ENCODE measurements at places on chromosomes 6 and 20.
A peak's percentile ranks its signal among the peaks of the same experiment; 100 is the strongest.

DNA sequence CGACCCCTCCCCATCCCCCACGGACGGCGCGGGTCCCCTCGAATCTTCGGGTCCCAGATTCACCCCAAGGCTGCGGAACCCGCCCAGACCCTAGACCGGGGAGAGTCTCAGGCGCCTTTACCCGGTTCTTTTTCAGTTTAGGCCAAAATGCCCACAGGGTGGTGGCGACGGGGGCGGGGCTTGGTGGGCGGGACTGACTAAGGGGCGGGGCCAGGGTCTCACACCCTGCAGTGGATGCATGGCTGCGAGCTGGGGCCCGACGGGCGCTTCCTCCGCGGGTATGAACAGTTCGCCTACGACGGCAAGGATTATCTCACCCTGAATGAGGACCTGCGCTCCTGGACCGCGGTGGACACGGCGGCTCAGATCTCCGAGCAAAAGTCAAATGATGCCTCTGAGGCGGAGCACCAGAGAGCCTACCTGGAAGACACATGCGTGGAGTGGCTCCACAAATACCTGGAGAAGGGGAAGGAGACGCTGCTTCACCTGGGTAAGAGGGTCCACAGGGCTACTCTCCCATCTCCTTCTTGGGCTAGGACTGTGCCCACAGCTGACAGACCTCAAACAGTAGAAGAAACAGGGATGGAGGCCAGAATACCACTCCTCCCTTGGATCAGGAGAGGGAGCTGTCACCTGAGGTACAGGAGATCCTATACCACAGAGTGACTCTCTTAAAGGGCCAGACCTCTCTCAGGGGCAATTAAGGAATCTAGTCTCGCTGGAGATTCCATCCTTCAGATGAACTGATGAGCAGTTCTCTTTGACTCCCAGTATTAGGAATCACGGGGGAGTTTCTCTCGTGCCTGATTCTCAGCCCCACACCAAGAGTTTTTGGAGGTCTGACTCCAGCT is 942 bp downstream of the HLA-E start:
- DNase-seq = peak; percentile 70

DNA sequence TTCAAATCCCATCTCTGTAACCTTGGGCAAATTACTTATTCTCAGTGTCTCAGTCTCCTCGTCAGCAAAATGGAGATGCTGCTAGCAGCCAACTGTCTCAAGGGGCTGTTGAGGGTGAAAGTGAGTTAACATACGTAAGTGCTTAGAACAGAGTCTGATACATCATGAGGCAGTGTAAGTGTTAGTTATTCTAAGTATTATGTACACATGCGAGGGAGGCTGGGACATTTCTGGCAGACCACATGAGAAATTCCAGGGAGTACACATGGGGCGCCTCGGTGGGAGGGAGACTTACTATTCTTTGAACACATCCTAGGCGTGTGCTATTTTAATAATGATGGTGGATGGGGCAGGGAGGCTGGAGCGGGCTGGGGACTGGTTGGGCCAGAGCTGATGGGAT is 99.1 kb downstream of the DLGAP4 start:
- no peak for DNase-seq

- DNase-seq = no peak
Measured at GRCh38 chr20:40673442-40673841, 15.6 kb downstream of the MAFB start.

DNA sequence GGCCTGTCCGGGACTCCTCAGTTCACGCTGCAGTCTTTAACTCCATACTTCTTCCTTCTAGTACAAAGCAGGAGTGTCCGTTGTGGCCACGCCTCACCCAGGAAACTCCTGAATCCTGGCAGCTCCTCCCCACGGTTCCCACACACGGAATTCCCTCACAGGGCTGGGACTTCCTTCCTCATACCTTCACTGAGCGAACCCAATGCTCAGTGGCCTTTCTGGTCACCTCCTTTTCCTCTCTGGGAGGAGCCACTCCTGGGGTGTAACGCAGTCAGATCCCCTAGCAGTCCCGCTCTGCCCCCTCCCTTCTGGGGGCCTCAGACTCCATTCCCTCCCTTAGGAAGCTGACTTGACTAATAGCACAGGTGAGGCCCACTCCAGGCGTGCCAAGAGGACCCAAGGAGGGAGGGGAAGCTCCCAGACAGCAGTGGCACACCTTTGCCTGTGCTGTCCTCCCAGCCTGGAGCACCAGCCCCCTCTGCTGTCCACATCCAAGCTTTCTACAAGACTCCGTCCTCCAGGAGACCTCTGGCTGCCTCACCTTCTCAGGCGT is at the start of gene SLC52A3:
Gene SLC52A3 (minus strand): TSS at position 75 of the 553 bp plus-strand sequence. CDS start 2,726 bp downstream, outside the sequence.
- DNase-seq = no peak

- no peak for DNase-seq
Measured at GRCh38 chr6:138030872-138031271, 76.3 kb downstream of the PERP start.

DNA sequence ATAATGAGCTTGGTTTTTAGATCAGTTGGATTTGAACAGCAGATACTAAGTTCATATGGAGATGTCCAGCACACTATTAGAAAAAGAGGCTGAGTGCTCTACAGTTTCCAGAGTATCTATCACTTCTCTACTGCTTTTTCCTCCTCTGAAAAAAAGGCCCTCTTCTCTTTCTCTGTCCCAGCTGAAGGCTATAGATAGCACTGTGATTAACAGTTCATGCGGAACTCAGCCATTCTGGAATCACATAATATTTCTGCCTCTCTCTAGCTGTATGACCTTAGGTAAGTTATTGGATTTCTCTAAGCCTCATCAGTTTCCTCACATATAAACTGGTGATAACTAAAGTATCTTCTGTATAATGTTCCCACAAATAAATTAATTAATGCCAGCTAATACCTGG is 184.1 kb downstream of the UBE3D start:
- DNase-seq = no peak

DNA sequence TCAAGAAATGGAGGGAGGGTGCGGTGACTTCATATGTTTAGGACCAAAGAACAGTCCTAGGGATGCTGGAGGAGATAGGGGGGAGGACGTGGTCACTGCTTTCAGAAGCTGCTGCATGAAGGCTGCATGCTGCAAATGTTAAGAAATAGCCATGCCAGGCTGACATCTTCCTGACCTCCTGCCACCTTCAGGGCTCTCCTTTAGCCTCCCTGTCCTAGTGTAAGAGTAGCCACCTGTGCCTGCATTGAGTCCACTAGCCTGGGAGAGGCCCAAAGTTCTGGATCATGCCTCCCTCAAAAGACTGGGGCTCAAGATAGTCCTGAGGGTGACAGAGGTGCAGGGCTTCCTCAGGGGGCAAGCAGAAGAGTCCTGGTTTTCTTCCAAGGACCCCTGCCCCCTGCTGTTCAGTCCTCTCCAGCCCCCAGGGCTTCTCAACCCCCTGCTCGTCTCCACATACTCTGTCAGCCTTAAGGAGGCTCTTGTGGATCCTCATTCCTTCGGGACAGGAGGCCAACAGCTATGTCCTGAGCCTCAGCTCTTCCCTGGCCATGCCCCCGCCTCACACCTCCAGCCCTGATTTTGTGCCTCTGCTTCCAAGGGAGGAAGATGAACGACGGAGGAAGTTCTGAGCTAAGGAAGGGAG is 96.3 kb downstream of the MRPL14 start:
- DNase-seq = no peak

DNA sequence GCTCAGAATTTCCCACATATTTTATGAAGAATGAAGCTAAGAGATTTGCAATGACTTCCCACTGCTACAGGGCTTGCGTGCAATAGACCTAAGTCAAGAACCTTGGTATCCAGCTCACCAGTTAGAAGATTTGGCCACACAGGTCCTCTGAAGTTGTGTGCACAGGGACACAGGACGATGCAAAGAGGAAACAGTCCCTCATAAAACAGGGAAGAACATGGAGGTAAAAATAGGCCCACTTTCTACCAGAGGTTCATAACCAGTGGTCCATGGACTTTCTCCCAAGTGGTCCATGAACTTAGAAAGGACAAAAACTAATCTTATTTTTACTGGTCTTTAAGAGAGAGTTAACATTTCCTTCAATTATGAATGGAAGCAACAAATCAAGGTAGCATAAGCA is 1.3 kb downstream of the ZKSCAN4 start:
- no peak for DNase-seq

DNA sequence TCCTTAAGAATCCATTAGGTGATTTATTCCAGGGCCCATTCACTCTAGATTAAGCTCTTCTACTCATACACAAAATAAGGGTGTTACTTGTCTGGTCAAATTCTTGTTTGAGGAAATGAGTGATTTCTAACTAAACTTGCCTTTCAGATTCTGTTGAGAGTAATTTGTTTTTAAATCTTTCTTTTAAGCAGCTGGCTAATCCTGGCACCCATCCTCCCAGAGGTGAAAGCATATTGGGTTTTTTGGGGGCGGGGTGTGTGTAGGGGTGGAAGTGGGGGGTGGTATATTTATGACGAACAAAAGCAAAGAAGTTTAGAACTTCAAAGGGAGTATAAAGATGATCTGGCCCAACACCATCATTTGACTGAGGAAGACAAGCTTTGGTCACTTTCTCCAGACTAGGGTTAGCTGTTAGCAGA is 94.7 kb downstream of the RTN4IP1 start:
- peak; percentile 24 for DNase-seq

DNA sequence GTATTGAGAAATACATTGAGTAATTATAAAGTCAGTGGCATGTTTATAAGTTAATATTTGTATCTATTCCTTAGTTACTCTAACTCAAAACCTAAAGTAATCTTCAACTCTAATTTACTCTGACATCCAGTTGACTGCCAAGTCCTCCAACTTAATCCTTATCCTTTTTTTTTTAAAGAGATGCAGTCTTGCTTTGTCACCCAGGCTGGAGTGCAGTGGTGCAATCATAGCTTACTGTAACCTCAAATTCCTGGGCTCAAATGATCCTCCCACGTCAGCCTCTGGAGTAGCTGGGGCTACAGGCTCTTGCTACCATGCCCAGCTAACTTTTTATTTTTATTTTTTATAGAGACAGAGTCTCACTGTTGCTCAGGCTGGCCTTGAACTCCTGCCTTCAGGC is 24.4 kb downstream of the PTPN1 start:
- no peak for DNase-seq

DNA sequence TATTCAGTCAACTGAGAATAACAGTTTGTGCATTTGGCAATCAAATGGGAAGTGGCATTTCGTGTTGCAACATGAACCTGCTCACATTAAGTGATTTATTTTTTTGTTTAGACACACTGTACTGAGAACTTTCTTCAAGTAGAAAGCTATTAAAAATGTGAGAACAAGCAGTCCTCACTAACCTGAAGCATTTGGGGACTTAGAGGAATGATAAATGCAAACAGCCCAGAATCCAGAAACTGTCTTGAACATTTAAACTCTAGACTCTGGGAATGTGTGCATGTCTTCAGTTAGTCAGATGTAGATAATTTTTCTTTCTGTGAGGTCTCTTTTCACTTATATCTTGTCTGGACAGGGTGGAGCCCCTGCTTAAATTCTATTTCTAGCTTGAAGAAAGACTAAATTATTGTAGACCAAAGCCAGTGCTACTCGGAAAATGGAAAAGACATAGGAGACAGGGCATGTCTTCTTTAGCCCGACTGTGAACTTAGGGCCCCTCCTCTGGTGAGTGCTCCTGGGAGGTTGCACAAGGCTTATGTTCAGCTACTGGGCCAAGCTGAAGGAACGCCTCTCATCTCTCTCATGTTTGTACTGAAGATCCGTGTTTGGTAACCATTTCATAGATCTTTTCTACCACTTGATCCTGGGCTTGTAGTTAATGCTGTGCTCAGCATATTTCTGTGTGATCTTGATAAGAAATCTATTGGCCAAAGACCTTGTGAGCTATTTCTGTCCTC is 70.1 kb downstream of the SLX4IP start:
- DNase-seq = no peak

DNA sequence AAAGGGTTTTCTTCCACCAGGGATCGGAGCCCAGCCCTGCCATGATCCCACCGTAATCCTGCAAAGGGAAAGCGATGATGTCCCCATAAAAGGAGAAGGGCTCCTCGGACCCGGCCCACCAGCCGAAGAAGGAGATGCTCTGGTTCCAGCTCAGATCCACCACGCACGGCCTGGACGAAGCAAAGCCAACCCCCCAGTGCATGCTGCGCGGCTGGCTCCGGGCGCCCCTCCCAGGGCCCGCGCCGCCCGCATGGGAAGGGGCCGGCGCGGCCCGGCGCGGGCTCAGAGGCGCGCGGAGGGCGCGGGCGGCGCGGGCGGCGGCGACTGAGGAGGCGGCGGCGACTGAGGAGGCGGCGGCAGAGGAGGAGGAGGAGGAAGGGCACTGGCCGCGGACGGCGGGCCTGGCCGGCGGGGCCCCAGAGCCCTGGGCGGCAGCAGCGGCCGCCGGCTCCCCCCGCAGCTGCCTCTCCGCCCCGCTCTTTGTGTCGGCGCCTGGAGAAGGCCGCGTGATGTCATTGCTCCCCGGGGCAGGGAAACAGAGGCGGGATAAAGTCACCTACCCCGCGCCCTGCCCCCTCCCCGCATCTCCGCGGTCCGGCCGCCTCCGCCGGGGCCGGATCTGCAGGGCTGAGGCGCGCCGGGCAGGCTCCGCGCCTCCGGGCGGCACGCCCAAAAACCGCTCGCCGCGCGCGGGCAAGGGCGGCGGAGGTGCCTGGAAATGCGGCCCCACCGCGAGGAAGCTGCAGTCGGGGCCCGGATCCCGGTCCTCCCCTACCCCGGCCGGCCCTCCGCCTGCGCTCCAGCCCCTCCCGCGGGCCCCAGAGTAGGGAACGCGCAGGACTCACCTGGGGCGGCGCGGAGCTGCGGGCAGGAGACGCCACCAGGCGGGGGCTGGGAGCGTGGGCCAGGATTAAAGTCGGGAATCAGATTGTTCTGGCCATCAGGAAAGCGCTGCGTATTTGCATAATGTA is at the start of gene FAXC:
Gene FAXC (minus strand): TSS at position 504 of the 971 bp plus-strand sequence. CDS start 302 bp downstream, at position 202.
- DNase-seq = no peak

GRCh38 chr20:16575390-16576140 is 2.3 kb upstream of the KIF16B start:
- no peak for DNase-seq
